Fibroblast of lung (primary cell): ENCODE measurements at places on chromosomes 5 and 9. TPM values are rescaled to one million over a fixed set of nuclear protein-coding genes. Genes with fewer than 3 reads are reported as not detected.
A peak's percentile ranks its signal among the peaks of the same experiment; 100 is the strongest.

Gene PCDHGA12
- total RNA-seq = 9.2 and 13.7 TPM in 2 replicates

DNA sequence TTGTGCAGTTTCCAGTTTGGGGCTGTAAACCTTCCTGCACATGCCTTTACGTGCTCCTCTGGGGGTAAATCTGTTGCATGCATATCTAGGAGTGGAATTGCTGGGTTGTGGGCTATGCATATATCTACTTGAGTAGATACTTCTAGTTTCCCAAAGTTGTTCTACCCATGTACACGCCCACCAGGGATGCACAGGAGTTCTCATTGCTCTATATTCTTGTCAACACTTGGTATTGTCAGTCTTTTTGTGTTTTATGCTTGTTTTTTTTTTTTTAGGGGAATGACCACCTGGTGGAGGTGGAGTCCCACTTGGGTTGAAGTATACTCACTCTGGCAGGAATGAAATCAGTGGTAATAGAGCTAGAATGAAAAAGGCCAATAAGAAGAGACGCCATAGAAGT lies 23.0 kb downstream of the FOXE1 start:
- no peak for DNase-seq

DNA sequence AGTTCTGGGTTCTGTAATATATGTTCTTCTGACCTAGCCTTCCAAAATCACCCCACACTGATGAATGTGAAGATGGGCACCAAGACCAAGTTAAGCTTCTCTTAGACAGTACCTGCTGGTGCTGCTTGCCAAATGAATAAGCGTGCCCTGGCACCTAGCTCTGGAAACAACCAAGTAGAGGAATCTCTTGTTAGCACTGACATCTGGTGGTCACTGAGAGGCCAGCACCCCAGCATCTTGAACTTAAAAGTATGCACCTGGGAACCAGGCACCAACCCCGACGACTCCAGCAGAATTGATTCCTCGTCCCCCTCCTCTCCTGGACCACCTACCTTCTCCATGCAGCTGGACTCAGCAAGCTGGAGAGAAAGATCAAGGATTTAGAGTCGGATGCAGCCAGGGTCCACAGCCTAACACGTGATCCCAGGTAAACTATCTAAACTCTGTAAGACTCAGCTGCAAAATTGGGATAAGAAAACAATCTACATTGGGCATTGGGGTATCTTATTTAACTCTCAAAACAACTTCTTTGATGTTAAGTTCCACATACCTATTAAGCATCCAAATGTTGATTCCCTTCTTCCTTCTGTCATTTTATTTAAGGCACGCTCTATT lies 89.8 kb downstream of the SLC1A3 start:
- DNase-seq = peak; percentile 70

Gene SHISAL2B
- not detected in 2 replicates for total RNA-seq

DNA sequence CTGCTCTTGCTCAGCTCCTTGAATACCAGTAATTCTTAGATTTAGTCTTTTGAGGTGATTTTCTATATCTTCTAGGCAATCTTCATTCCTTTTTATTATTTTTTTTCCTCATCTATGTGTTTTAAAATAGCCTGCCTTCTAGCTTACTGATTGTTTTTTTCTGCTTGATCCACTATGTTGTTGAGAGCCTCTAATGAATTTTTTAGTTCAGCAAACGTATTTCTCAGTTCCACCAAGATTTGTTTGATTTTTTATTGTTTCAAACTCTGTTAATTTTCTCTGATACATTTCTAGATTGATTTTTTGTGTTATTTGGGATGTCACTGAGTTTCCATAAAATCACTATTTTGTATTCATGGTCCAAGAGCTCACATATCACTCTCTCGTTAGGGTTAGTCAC lies 9.5 kb downstream of the POLK start:
- no peak for DNase-seq

- DNase-seq = peak; percentile 94
Measured at GRCh38 chr5:95773335-95774059, 42.4 kb downstream of the RHOBTB3 start.

DNA sequence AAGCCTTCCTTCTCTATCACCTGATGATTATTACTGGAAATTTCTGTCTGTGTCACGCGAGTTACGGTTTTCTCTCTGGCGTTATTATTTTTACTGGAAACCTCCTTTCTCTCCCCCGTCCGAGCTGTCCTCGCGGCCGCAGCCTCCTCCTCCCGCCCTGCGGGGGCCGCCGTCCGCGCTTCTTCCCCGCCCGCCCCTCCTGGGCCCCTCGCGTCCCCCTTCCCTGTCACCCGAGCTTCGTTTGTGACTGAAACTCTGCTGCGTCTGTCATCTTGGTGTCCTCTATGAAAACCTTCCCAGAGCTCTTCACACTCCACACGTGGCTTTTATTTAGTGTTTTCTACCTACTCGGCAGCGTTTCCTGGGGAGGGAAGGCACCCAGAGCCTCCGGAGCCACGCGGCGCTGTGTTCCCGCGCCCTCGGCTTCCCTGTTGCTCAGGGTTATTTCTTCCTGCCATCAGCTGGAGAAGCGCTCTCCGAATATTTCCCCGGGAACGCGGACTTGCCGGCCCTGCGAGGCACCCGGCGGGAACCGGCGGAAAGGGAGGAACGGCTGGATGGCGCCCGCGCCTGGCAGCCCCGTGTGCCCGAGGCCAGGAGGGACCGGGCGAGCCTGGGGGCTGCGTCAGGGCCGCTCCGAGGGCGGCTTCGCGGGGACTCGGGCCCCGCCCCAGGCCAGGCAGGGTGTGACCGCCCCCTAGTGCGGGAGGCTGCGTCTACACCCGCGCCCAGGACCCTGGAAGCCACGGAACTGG lies 33.9 kb downstream of the TRIP13 start:
- DNase-seq = peak; percentile 18

GRCh38 chr5:139019880-139020279 lies 144.7 kb upstream of the LRRTM2 start:
- DNase-seq = no peak

DNA sequence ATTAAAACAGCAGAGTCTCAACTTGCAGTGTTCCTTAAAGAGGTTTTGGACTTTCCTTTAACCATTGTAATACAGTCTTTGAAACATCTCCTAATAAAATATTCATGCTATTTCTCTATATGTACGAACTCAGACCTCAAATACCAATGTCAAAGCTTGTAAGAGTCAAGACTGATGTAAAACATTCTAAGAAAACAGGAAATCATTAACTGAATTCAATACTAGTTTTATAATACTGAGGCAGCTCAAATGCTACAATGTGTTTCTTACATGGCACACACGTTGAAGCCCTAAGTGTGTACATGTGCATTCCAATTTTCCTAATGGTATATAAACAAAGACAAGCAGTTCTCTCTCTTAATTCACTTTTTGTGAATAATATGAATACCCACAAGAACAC lies 11.6 kb downstream of the PSIP1 start:
- DNase-seq = no peak

Gene LCN15
- not detected in 2 replicates for total RNA-seq

Gene SPINK13
- not detected in 2 replicates for total RNA-seq

DNA sequence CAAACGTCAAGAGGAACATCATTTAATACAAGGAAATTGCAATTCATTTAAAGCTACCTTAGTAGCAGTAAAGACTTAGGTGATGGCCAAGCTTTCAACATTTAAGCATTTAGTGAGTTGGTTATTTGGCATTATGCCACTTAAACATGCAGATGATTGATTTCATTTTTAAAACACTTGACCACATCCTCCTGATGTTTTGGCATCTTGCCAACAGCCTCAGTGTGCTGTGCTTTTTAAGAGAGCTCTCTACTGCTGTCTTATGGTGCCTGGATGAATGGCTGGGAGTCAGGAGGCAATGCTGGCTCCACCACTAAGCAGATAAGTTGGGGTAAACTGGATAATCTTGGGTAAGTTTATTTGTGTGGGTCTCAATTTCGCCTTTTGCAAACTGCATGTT lies 364.5 kb downstream of the MAN2A1 start:
- peak; percentile 93 for DNase-seq
